ENCODE measurements at places on chromosomes 16 and 17.

DNA sequence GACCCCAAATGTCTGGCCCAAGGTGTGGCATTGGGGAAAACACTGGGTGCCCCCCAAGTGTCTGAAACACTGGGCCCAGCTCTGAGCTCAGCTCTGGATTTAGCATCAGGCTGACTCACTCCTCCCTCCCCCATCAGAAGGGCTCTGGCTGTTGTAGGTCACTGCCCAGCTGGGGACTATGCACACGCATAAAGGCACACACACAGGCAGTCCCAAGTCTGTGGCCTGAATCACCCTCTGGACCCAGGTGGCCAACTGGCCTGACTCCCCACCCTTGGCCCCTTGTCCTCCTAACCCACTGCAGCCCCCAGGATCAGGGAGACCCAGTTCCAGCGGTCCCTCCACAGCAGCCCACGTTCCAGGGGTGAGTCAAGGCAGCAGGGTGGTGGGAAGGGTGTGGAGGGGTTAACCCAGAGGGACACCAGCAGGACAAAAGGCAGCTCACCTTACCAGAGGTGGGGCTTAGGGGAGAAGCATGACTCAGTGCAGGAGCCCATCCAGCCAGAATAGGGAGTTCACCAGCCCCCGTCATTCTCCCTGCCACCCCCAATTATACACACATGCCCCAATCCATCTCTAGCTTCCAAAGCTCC lies 47.0 kb downstream of the MYO18A start:
- no peak for DNase-seq

DNA sequence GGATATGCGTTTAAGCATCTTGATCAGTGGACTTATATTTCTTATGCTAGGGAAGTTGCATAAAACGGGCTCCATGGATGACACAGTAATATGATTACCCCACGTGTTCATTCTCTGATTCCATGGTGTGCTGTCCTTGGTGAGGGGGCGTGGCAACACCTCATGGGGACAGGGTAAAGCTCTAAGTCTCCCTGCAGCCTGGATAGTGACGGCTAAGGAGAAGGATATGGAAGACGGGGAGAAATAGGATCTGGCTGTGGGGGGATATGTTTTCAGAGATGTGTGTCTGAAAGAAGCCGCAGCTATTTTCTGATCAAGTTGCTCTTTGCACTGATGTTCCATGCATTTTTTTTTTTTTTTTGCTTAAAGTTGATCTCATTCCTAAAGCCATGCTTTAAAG lies 84.3 kb downstream of the MARCHF10 start:
- no peak for DNase-seq

- no peak for DNase-seq
Measured at GRCh38 chr17:34568953-34569352, 10.4 kb upstream of the TMEM132E start.

- DNase-seq = no peak
Measured at GRCh38 chr17:2192367-2193057, 111.1 kb downstream of the SMG6 start.

GRCh38 chr16:79597277-79598062 lies 3.1 kb downstream of the MAF start:
- DNase-seq = no peak

DNA sequence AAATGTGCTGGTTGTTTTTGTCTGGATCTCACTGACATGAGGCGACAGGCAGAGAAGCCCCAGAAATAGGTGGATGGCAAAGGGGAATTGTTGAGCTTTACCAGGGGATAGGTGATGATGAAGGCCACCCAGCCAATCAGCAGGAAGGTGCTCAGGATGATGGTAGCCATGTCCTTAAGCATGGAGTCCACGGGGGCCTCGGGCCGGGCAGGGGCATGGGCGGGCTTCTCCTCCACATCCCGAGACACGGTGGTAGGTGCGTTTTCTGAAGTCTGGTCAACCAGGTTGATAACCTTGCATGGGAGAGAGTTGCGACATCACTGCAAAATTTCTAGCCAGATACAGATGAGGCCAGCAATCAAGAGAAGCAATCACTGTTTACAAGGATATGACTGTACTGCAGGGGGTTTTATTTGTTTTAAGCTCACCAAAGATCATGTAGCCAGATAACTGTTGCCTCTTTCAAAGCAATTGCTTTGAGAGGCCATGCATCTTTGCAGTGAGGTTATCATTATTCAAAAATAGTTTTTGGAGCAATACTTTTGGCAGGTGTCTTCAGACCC lies 37.3 kb upstream of the ICAM2 start:
- no peak for DNase-seq

DNA sequence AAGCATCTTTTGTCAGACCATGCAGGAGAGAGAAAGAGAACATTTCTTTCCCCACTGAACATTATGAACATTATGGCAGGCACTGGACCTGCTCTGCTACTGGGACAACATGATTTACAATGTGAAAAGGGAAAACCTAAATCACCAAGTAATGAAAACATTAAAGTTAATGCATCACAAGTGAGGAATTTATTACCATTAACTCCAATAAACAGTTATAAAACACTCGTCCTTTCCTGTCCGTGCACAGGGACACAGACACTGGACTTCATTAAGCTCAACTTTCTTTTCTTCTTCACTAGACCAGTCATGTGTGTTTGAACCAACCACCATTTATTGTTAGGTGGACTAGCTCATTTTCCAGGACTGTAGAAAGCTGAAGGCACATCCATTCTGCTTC lies 95.4 kb downstream of the SNX11 start:
- no peak for DNase-seq

- DNase-seq = no peak
Measured at GRCh38 chr16:57795431-57795878, 6.8 kb downstream of the KIFC3 start.

DNA sequence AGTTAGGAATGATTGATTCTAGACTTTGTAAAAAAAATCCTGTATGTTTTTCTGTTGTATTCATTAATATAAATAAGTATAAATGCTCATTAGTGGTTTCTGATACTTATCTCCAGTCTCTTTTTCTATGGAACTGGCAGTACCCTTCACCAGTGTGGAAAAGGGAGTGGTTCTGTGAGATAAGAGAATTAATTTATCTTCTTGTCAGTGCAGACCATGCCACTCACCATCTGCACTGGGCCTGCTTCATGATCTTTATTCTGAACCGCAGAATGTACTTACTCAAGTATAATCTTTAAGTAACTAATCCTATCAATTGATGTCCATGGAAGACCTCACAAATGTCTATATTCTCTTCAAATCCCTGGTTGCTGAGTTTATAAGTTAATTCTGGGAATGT lies 836.1 kb upstream of the CDH8 start:
- DNase-seq = no peak

All from Right ventricle myocardium superior (tissue), 1 donor.